ENCODE measurements at places on chromosomes 11 and 22.

DNA sequence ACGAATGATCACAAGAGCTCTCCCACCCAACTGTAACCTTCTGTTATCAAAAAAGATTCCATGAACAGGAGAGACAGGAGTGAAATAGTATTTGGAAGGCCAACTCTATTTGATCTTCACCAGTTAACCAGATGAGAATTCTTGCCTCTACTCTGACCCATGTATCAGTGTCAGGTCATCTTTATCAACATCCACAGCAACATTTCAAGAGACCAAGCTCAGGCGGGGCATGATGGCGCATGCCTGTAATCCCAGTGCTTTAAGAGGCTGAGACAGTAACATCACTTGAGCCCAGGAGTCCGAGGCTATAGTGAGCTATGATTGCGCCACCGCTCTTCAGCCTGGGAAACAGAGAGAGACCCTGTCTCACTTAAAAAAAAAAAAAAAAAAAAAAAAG, 62.3 kb downstream of the GAB2 start:
- DNase-seq: no peak

- peak; percentile 87 for DNase-seq
Observed at GRCh38 chr11:57459164-57460021, 935 bp upstream of the RTN4RL2 start.

- peak; percentile 19 for DNase-seq
Observed at GRCh38 chr22:31938296-31938695, 6.0 kb upstream of the YWHAH start.

GRCh38 chr22:18994701-18995326, 58.7 kb upstream of the PRODH start:
- DNase-seq: no peak

GRCh38 chr11:125489166-125489565, 6.9 kb downstream of the FEZ1 start:
- DNase-seq: no peak

GRCh38 chr11:11522591-11522990, 99.2 kb downstream of the GALNT18 start:
- DNase-seq: no peak

DNA sequence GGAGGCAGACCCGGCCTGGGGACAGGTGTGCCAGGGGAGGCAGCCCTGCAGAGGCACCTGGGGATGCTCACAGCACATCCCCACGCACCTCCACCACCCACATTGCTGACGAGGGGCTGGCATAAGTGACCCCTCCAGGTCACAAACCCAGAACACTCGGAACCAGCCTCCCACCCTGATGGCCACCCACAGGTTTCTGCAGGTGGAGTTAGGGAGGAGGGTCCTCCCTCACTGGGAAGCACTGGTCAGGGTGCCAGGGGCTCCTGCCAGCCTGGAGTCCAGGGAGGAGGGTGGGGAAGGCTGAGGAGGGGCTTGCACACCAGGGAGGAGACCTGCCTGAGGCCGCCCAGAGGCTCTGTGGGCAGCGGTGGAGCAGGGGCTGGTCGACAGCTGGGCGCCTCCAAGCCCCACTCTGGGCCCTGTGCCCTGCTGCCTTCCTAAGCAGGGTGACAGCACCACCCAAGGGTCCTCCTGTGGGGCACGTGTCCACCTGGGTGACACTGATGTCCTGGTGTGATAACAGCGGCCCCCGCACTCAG, 51.0 kb upstream of the CARS1 start:
- DNase-seq: no peak

DNA sequence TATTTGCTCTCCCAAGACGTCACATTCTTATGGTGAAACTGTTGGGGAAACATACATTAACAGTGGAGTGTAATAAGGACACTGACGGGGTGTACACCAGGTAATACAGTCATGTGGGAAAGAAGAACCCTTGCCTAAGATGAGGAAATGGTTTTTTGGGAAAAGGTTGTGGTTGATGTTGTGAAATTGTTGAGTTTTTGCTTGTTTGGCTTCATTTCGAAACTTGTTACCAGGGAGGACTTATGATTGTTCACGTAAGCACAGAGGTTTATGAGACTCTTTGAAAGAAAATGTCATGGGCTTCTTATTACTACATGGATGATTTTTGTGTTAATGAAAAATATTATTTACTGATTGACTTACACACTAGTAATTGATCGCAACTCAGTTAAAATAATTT, 16.8 kb downstream of the ANO3 start:
- no peak for DNase-seq

- DNase-seq: no peak
Observed at GRCh38 chr11:35118906-35119305, 20.1 kb upstream of the CD44 start.

GRCh38 chr11:61701242-61701886, 21.2 kb downstream of the DAGLA start:
- DNase-seq: no peak

GRCh38 chr11:78784321-78785061, 209.8 kb upstream of the NARS2 start:
- DNase-seq: peak; percentile 90

DNA sequence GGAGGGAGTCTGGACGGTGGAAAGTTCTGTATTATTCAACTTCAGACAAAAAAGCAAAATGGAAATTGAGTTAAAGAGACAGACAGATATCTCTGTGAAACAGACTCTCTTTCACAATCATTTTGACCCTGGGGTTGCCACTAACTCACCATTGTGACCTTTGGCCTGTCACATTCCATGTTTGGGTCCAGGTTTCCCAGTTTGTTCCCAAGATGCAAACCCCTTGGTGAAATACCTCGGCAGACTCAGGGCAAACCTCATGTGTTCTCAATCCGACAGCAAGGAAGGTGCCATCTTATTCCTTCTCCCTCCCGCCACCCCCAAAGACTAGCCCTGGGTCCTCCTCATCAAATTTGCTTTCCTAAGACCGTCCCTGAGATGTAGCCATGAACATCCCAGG, 41.8 kb downstream of the GALNT18 start:
- DNase-seq: no peak

DNA sequence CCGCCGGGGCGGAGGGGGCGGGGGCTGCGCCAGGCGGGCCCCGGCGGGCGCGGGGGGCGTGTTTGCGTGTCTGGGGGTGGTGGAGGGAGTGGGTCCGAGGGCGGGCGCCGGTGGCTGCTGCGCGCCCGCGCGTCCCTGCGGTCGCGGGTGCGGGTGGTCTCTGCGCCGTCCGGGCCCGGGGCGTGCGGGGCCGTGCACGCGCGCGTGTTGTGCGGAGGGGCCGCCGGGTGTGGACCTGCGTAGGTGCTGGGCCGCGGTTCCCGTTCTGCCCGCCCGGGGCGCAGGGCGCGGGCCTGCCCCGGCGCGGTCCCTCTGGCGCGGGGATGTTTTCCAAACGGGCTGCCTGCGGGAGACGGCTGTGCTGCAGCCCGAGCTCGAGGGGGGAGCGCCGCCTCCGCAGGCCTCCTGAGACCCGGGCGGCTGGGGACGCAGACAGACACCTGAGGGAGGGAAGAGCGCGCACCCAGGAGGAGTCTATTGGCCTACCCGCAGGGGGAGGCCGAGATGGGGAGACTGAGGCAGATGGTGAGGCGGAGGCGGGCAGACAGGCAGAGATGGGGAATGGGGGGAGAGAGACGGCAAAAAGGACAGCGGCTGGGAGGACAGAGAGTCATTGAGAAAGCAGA, 442 bp downstream of the PELI3 start:
- peak; percentile 97 for DNase-seq

DNA sequence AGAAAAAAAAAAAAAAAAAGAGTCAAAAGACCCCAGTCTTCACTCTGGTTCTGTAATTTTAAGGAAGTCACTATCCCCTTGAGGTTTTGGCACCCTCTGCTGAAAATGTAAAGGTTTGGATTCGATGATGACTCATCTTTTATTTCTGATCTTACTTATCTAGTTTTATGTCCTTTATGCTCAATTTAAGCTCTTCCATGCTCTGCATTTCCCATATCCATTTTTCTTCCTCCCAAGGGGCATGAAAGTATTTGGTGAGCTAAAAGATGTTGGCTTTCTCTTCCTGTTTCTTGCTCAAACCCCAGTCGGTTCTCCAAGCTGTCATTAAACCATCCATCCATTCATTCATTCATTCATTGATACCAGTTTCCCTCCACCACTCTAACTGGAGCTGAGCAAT, 61.0 kb upstream of the CDON start:
- DNase-seq: no peak

- DNase-seq: no peak
Observed at GRCh38 chr11:84866922-84867321, 760.2 kb downstream of the DLG2 start.
